ENCODE measurements at places on chromosomes 3 and 15.
A peak's percentile ranks its signal among the peaks of the same experiment; 100 is the strongest.

- DNase-seq: no peak
These were observed 387.6 kb downstream of the NAALADL2 start for GRCh38 chr3:175246766-175247165.

DNA sequence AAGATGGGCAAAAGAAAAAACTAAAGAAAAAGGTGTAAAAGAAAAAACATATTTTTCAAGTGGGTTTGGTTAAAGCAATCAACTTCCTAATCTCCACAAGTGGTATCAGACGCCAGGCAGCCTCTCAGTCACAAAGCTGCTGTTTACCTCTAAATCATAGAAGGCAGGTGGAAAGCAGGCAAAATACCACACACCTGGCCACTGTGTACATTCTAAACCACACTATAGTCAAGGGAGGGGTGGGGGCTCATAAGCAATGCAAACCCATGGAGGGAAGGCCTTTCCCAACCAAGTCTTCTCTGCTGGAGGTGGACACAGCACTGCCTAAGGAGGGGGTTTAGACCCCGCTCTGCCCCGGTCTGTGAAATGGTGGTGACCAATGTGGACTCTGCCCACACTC, 50.4 kb downstream of the MCF2L2 start:
- DNase-seq: no peak

DNA sequence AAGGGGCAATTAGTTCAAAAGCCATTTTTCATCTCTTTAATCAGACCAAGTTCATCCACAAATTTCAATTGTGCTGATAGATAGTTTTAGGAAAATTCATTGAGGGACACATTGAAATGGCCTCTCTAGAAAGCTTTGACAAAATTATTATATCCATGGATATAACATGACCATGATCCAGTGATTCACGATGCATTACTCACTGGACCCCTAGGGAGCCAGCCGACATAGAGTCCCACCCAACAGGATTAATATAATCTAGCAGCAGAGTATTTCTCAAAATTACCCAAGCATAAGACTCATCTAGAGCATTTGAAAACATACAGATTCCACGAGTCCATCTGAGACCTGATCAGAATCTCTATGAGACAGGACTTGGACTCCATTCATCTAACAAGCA, 100.3 kb downstream of the FRMD5 start:
- no peak for DNase-seq

DNA sequence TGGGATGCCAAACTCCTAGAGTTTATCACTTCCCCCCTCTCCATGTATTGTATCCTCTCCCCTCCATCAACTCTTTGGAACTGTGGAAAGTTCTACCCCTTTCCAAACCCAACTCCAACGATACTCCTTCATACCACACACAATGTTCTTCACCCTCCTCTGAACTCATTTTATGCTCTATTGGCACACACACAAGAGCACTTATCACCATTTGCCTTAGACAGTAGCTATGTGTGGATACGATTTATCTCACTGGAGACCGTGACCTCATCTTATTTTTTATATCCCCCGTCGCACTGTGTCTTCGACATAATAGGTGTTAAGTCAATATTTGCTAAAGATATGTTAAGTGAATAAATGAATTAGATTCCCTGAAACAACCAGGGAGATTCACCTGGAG, 316.5 kb upstream of the PROK2 start:
- no peak for DNase-seq

DNA sequence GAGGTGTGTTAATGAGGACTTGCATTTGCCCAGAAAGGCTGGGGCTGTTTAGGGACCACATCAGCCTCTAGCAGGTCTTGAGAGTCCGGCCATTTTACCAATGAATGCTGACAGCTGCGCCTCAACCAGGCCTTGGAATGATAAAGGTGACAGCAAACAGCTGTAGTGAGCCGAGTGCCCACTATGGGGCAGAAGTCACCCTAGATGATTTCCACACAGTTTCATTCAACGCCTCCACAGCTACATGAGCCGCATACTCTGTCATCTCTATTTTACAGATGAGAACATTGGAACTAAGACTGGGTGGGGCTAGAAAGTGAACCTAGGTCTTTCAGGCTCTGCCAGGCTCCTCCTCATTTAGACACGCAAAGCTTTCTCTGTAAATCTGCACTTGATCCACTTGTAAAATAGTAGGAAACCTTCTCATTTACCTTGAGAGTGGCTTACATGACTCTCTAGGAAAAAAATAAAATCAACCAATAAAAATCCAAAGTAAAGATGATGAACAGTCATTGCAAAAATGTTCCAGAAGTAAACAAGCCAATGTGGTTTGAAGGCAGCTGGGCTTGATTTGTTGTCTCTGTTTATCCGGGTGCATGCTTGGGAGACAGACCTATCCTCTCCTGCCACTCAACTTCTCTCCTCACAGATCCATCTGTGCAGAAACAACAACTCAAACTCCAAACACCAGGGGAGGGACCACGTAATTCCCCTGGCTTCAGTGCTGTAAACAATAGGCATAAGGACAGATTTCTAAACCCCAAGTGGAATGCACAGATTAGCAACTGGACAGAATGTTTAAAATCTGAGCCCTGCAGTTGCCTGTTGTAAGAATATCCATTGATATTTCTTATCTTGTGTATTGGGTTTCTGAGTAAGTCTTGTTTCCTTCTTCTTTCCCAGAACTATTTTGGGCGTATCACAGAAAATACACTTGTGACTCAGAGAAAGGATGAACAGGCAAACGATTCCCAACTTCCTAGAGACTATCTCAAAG, 31.5 kb upstream of the LDHAL6B start:
- DNase-seq: no peak

DNA sequence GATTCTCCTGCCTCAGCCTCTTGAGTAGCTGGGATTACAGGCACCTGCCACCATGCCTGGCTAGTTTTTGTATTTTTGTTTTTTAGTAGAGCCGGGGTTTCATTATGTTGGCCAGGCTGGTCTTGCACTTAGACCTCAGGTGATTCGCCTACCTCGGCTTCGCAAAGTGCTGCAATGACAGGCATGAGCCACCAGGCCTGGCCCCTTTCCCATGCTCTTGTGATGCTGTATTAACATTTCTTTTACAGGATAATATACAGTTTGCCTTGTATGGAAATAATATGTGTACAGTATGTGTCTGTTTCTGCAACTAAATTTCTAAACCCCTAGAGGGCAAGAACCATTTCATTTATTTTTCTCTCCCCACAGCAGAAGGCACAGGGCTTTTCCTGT, 37.8 kb downstream of the SCG5 start:
- DNase-seq: no peak

DNA sequence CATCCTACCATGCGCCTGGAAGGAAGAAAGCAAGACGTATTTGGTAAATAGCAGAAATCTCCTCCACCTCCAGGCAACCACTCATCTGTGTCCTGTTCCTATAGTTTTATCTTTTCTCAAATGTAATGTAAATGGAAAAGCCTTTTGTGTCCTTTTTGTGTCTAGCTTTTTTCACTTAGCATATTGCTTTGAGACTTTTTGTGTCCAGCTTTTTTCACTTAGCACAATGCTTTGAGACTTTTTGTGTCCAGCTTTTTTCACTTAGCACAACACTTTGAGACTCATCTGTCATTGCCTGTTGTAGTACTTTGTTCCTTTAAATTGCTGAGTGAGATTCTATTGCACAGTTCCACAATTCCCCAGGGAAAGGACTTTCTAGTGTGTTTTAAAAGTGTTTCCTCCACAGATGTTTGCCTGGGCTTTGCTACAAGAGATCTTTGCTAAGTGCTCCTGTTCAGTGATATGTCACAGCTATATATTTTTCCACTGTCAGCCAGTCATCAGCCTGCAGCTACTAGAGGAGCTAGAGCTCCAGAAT, 27.9 kb upstream of the MUC13 start:
- DNase-seq: no peak

- DNase-seq: no peak
These were observed 25.3 kb downstream of the STARD5 start for GRCh38 chr15:81298611-81299010.

- no peak for DNase-seq
These were observed 53.0 kb upstream of the ROPN1 start for GRCh38 chr3:124044956-124045355.

DNA sequence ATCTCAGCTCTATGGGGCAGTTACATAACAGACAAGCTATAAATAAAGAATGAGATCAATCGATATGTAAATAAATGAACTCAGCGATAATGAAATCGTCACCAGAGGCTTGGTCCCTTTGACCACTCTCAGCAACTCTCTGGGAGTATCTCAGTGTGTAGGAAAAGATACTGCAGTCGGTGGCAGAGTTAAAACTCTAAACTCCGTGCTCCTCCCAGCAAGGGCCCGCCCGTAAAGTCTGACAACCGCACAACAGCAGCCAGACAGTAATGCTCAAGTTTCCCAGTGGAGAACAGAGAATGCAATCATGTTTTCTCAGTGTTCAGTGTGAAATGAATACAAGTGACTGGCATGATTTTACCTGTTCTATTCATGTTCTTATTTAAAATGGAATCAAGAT, 28.3 kb upstream of the IGF1R start:
- no peak for DNase-seq

DNA sequence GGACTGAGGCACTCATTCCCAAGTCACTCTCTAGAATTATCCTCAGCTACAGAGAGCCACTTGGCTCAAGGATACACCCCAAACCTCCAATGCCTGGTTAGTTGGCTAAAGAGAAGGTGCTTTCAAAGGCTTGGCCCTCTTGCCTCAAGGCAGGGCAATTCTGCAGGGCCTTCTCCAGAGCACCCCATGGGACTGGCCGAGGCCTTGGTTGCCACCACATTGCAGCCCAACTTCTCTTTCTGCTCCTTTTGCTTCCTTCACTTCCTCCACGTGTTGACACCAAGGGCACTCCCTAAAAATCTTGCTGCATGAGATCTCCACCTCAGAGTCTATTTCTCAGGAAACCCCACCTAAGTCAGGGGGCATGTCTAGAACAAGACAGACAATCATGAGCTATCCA, 36.7 kb downstream of the MEGF11 start:
- DNase-seq: no peak

DNA sequence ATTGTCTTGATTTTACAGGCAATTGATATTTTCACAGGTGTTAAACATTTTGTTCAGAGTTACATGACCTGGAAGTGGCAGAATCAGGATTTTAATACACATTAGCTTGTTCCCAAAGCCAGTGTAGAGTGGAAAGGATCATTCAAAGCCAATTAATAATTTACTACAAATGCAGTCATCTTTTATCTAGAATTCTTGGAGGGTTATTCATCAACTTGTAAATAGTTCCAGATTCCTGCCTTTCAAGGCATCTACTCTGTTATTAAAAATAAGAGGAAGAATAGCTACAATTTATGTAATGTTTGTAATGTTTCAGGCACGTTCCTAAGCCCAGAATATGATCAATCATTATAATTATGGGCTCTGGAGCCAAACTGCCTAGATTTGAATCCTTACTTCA, 358.5 kb downstream of the ZNF385D start:
- no peak for DNase-seq

DNA sequence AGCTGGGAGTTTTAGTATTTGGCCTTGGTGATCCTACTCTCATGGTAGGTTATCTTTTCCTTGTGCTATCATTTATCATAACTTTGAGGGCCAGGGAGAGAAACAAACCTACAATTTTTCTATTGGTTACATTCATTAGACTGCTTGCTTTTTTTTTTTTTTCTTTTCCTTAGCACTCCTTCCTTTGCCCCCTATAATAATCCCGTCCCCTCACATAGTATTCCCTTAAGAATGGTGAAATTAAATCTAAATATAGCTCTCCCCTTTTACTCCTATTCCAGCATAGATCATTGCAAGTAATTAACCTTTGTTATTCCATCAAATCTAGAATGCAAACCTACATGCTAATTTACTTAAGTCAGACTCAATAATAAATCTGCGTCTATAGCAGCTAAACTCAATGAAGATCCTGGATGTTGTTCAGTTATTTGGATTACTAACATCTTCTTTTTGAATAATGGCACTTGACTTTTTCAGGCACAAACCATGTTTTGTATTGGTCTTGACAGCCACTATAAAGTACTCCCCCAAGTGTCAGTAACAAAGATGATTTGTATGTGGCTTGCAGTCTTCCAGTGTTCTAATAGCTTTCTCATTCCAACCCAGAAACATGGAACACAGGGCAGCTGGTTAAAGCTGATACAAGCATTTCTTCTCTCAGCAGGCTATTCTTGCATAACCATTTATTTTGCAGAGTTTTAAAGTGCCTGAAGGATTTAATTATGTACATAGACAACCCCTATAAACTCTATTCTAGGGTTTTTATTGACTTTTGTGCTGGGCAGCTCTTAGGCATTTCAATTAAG, 420.6 kb downstream of the MECOM start:
- no peak for DNase-seq

DNA sequence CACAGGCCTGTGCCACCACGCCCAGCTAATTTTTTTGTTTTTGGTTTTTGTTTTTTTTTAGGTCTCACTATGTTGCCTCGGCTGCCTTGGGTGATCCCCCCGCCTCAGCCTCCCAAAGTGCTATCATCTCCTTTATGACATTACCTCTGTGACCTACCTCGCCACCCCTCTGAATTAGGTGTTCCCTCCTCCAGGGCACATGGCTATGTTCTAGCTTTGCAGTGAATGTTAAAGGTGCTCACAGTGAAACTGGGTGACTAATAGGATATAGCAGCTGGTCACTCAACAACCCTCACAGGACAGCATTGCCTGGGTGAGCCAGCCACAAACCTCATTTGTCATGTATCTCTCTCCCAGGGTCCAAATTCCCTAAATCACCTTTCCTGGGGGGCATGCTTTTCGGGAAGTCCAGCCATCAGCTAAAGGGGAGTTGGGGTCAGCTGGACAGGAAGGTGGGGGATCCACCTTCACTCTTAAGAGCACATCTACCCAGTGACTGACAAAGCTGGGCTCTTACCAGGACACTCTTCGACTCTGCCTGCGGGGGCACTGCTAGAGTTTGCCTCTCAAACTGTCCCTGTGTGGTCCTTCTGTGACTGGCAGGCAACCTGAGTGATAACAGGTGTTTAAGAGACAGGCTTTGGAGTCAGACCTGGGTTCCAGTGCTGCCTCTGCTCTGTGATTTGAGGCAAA, 1.6 kb upstream of the TTLL3 start:
- DNase-seq: peak; percentile 11

DNA sequence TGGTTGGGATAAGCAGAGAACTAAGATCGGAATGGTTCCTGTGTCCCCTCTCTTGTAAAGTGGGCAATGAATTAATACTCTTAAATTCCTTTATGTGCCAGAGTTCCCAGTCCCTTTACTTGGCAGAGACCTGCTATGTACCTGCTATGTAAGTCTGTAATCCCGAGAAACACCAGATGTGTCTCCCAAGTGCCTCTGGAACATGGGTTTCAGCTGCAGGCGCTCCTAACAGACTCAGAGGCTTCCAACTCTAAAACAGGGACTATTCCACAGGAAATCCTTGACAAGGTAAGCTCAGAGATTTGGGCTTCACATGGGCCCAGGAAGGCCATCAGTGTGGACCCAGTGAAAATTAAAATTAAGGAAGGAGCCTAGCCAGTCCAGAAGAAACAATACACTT, 117.7 kb upstream of the PLCL2 start:
- DNase-seq: no peak

DNA sequence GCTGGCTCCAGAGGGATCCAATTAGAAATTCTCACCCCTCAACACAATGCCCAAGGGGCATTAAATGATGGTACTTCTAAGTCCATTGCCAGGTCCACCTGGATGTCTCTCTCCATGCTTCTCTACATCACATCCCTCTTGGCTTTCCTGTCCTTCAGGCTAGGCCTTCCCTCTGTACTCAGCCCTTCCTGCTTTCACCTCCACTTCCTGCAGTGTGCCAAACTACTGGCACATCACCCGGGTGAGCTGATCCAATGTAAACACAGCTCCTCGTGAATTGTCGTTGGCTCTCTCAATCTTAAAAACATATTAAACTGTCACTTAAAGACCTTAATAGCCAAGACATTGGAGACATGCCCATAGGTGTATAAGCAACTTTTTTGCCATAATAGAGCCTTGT, 4.0 kb downstream of the LMCD1 start:
- DNase-seq: no peak

All from activated naive CD4-positive, alpha-beta T cell (primary cell).